ENCODE measurements at places on chromosomes 2 and 18.

DNA sequence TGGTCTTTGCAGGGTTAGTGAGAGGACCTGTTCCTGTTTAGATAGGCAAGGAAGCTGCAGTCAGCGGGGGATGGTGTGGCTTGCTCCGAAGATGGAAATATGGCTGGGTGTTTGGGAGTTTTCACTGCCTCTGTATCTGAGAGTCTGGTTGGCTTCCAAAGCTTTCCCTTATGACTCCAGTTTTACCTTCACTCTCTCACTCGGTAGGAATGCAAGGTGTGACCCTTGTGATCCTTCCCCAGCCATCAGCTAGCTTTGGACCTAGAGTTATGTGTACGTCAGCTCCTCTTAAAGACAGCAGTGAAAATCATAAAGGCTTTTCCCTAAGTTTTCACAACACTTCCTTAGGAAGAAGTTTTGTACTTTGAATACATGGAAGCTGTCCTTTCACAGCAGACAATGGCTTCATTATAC, 35.5 kb upstream of the TMEM87B start:
- DNase-seq, result no peak

DNA sequence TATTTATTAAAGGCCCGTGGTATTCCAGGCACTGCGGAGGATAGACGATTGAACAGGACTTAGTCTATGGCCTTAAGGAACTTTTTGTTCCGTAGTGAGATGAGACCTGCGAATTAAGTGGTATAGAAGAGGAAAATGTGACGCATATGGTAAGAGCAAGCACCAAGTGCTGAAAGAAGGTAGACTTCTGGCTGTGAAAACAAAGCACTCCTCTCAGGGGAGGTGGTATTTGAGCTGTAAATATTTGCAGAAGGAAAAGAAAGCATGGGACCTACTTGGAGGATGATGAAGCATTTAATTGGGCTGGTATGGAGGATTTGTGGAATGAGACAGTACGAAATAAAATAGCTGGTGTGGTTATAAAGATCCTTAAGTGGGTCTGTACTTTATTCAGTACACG, 62.5 kb downstream of the GPR39 start:
- DNase-seq, result no peak

DNA sequence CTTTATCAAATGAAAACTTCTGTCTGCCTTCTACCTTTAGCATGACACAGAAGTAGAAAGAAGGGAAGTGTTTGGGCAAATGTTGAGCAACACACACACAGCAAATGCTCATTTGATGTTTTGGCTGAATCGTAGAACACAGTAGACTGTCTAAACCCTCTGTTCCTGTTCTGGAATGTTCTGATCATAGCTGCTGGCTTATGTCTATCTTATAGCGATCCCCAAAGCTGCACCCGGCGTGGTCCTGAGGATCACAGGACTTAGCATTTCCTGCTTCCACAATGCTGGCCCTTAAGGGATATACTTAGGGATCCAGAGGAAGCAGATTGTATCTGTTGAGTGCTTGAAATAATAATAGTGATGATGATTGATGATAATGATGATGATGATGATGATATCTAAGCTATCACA, 15.2 kb downstream of the GNLY start:
- DNase-seq, result no peak

GRCh38 chr2:17413036-17413435, 105.2 kb downstream of the RAD51AP2 start:
- DNase-seq, result no peak

GRCh38 chr2:144942516-144943256, 422.8 kb upstream of the ZEB2 start:
- no peak for DNase-seq

GRCh38 chr2:147863835-147864234, 19.0 kb downstream of the ACVR2A start:
- no peak for DNase-seq

- no peak for DNase-seq
Observed at GRCh38 chr2:20169796-20170703, 54.9 kb downstream of the SDC1 start.

DNA sequence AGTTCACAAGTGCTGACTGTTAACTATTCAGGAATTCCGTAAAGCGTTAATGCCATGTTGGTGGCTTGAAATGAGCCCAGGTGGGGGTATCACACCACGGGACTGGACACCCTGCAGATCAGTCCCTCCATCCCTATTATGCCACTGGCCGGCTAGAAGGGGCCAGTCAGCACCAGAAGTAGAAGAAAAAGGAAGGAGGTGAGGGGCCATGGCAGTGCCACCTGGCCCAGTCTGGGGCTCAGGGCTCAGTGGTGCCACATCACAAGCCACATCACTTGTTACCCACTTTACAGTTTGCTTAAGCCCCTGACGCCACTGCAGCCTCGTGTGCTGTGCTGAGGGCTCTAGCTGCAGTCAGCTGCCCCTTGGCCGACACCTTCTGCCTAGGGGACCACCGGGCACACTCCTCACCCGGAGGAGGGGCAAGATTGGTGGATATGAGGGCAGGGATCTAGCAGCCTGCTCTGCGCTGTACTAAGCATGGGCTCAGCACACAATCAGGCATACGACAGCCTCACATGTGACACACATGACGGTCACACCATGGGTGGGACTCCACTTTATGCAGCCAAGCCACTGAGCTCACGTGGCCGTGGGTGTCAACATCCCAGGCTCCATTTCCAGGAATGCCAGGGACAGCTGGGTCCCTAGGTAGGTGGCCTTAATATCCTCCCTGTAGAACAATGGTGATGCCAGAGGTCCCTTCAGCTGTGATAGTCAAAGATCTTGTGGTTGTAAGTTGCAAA, 3.6 kb downstream of the LIMS2 start:
- no peak for DNase-seq

- DNase-seq, result no peak
Observed at GRCh38 chr2:85472261-85472660, 53.7 kb downstream of the SH2D6 start.

DNA sequence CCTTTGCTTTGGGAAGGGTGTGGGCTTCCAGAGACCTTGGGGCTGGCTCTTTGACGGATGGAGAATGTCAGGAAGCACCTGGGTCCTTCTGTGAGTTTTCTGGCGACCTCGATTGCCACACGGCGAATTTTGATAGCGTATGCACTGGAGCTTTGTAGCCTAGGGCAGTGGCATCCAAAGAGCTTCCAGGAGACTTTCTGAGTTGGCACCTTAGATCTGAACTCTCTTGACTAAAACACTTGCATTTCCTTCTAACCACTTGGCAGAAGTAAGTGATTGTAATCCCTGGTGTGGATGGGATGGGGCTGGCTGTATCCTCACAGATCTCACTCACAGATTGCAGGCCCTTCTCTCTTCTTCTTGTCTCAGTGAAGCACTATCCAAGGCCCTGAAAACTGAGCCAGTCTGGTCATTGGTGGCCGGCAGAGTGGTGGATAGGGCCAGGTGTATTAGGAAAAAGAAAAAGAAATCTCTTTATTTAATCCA, 7.8 kb downstream of the RNF144A start:
- DNase-seq, result no peak

GRCh38 chr2:56239437-56239836, 55.6 kb downstream of the CCDC85A start:
- no peak for DNase-seq

GRCh38 chr2:23620841-23621341, 235.9 kb downstream of the KLHL29 start:
- DNase-seq, result no peak

- no peak for DNase-seq
Observed at GRCh38 chr2:1856475-1856874, 112.2 kb upstream of the PXDN start.

DNA sequence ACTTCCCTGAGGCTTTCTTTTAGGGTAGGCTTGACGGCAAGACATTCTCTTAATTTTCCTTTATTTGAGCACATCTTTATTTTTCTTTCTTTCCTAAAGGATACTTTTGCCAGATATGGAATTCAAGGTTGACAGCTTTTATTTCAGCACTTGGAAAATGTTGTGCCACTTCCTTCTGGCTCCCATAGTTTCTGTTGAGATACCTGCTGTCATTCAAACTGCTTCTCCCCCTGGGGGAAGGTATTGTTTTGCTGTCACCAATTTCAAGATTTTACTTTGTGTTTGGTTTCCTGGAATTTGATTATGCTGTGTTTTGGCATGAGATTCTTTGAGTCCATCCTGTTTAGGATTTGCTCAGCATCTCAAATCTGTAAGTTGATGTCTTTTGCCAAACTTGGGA, 39.1 kb upstream of the TWIST2 start:
- no peak for DNase-seq

- DNase-seq, result no peak
Observed at GRCh38 chr2:12612168-12612567, 104.6 kb upstream of the TRIB2 start.

GRCh38 chr2:34901739-34902138, 1302.6 kb upstream of the FAM98A start:
- DNase-seq, result no peak

DNA sequence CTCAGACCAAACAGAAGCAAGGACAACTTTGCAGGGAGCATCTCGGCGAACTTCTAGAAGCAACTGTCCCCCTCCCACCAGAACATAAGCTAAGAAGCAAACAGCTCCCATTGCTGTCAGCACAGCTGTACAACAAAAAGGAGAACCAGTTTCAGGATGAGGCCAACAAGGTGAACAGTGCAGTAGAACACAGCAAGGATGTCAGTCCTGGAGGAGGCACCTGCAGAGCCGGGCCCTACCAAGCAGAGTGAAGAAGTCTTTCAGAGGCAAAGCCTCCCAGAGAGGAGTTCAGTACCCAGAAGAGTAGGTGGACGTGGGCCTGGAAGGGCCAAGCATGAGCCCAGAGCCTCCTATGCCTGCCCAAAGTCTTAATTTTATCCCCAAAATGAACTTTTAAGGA, 1.0 kb downstream of the PASK start:
- no peak for DNase-seq
